ENCODE measurements at places on chromosomes 7 and 10.

DNA sequence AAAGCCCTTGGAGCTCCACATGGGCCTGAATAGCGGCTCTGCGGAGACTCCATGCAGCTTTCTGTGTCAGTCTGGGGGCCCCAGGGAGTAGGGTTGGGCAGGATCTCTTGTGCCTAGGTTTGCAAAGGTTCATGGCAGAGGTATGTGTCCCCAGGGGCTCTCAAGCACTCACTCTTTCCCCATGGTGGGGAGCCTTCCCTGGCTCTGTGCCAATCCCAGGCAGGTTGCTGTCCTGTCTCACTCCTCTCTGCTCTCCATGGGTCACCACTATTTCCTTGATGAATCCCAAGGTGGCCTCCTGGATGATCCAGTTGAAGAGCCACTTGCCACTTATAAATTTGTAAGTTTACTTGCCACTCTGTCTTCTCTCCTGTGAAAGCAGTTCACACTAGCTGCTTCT, 238.4 kb downstream of the CCDC7 start:
- no peak for DNase-seq

DNA sequence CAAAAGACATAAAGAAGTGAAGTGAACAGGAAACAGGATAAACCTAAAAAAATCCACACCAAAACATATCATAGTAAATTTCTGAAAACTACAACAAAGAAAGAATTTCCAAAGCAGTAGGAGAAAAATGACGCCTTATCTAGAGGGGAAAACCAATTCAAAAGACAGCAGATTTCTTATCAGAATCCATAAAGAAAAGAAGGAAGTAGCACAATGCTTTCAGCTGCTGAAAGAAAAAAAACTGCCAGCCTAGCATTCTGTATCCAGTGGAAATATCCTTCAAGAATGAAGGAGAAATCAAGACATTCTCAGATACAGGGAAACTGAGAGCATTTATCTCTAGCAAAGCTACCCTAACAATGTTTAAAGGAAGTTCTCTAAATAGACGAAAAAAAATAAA, 37.8 kb downstream of the PDLIM1 start:
- DNase-seq = no peak

DNA sequence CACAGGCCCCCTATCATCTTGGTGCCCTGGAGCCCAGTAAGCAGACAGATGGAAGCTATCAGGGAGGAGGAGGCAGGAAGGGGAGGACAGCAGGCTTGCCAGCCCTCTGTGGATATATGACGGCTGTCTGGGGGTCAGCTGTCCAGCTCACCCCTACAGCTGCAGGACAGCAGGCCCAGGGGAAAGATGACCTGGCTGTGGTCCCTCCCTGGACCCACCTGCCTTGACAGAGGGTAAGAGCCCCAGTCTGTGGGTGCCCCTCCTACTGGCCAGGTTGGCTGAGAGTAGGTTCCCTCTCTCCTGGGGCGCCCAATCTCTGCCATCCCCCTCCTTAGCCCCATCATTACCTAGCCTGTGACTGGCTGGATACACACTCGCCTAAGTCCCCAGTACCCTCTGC, 62.5 kb downstream of the C10orf143 start:
- no peak for DNase-seq

DNA sequence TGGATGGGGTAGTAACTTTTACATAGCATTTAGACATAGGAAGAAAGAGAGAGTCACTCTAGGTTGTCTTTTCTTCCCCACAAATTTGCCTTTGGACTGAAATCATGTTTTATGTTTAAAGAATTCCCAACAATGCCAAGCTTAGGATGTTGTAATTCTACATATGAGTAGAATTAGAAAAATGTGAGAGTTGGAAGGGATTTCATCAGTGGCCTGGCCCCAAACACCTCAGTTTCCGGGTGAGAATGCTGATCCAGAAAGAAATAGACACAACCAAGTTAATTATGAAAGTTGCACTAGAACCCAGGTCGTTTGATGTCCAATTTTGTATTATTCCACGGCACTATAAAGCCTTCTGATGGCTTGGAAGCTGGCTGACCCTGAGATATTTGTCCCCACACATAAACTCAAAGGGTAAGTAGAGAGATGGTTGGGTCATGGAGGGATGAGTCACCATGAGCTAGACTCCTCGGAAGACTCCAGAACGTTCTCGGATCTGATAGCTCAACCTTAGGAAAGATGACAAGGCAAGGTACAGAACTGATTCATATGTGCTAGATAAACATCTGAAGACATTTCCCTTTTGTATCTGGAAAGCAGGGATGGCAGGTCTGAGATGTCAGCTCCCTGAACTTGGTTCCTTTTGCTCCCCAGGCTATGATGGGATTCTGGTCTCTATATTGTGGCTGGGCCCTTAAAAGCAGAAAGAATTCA, 48.8 kb upstream of the SLC35B4 start:
- DNase-seq = no peak

- DNase-seq = no peak
Observed at GRCh38 chr7:90621125-90621746, 25.1 kb downstream of the CDK14 start.

- no peak for DNase-seq
Observed at GRCh38 chr10:11249152-11249807, 231.6 kb downstream of the CELF2 start.

- no peak for DNase-seq
Observed at GRCh38 chr10:110825508-110825907, 46.2 kb upstream of the PDCD4 start.

Measured in right renal cortex interstitium (tissue), 3 donors.